Coronary artery (tissue), 2 donors: ENCODE measurements at places on chromosomes 3 and 15.

DNA sequence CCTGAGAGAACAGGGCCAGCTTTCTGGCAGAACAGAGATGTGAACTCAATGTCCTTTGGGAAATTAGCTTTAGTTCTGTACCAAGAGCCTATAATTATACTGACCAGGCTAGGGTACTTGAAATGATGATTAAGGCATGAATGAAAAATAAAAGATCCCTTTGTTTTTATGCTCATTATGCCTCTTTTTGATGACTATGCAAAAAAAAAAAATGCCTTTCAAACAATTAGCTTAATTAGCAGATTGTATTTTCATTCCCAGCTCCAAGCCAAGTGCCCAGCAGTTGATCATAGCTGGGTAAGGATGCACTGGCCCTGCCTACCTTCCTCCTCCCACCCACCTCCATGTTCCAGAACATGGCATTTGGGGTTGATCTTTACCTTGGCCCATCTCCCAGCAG is 56.8 kb downstream of the LYZL4 start:
- no peak for DNase-seq

GRCh38 chr3:3664935-3665334 is 134.3 kb upstream of the LRRN1 start:
- no peak for DNase-seq

GRCh38 chr3:76365275-76365674 is 579.9 kb upstream of the ZNF717 start:
- DNase-seq = no peak

GRCh38 chr3:174441588-174442301 is 417.4 kb upstream of the NAALADL2 start:
- no peak for DNase-seq

GRCh38 chr3:100695696-100696095 is 13.6 kb upstream of the TFG start:
- no peak for DNase-seq

GRCh38 chr3:171184372-171184771 is 157.9 kb upstream of the SLC2A2 start:
- DNase-seq = no peak
